ENCODE measurements at places on chromosomes 11 and 22.

GRCh38 chr22:21026783-21027692 is 5.3 kb downstream of the SLC7A4 start:
- DNase-seq: no peak

GRCh38 chr11:13884158-13884799 is 78.2 kb upstream of the SPON1 start:
- DNase-seq: no peak

DNA sequence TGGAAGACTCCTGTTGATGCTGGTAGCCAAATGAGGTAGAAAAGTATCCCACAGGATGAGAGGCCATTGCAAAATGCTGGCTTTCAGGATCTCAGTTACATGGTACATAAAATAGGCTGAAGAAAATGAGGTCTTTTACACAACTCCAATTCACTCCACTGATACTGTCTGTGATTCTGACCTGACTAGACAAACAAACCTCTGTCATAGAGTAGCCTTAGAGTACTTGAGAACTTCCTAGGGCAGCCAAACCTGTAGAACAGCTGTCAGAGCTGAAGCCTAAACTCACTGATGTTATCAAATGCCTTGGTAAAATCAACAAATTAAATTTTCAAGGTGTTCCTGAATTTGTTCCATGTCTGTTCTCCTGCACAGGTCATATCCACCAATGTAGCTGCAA is 26.2 kb upstream of the POGLUT3 start:
- no peak for DNase-seq

GRCh38 chr11:109426442-109427240 is 4.7 kb downstream of the C11orf87 start:
- DNase-seq: no peak

- DNase-seq: no peak
Observed at GRCh38 chr11:86663761-86664160, 8.7 kb downstream of the ME3 start.
